ENCODE measurements at places on chromosomes 3 and 15.

GRCh38 chr3:73542136-73542535 is 82.6 kb downstream of the PDZRN3 start:
- no peak for DNase-seq

- DNase-seq, result no peak
These were observed 1157.2 kb downstream of the ROBO1 start for GRCh38 chr3:78610462-78611125.

DNA sequence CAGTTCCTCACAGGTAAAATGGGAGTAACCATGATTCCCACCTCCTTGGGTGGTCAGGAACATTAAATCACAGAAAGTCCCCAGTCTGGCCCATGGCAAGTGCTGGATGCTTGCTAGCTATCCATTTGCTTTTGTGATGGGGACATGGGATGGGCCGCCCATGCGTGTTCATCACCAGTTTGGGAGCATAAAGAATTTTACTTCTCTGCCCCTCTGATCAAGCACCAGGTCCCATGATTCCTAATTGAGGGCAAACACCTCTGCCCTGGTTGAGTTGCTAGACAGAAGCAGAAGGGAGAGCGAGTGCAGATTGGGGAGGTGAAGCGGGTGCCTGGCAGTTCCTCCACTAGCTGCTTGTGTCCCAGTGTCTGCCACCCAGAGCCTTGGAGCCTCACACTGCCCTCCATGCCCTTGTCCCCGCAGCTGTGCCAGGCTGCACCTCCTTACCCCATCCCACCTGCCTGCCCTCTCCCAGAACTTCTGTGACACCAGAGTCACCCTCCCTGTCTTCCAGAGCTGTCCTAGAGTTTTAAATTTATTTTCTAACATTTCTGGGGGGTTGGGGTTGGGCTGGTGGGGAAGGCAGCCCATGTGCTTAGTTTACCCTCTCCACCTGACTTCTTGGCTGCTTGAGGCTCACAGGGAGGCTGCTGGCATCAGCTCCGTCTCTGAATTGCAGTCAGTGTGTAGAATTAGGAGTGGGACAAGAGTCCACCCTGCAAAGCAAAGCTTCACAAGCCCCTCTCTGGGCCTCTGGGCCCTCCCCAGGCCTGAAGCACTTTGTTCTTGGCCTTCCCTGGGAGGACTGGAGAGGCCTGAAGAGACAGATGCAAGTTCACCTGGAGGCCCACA is 18.4 kb downstream of the CFAP100 start:
- no peak for DNase-seq

DNA sequence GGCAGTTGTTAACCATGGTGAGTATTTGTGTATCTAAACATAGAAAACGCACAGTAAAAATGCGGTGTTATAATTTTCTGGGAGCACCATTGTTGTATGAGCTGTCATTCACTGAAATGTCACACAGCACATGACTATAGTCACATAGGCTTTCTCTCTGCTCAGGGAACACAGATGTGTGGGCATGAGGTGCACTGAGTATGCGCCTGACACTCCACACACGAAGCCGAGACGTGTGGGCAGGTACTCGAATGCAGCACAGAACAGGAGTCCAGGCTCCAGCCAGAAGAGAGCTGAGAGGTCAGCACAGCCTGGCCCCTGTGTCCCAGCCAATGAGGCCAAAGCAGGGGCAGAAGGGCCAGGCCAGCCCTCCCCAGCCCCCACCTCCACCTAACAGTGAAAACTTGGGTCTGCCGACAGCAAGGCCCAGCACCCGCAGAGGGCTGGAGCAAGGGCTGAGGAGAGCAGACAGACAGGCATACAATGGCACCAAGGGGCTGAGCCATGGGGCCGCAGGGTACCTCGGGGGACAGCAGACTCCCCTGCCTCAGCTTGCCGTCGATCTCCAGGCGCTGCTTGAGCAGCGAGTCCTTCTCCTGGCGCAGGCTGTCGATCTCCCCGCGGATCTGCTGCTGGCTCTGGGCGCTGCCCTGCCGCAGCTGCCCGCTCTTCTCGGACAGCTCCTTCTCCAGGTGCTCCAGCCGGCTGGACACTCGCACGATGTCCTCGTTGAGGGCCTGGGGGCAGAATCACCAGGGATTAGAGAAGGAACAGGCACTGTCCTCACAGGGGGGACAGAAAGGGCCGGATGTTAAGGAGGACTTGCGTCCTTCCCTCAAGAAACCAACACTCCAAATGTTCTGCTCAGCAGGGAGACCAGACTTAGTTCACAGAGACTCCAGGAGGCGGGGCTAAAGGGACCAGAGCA is 24.0 kb downstream of the KIF7 start:
- no peak for DNase-seq

DNA sequence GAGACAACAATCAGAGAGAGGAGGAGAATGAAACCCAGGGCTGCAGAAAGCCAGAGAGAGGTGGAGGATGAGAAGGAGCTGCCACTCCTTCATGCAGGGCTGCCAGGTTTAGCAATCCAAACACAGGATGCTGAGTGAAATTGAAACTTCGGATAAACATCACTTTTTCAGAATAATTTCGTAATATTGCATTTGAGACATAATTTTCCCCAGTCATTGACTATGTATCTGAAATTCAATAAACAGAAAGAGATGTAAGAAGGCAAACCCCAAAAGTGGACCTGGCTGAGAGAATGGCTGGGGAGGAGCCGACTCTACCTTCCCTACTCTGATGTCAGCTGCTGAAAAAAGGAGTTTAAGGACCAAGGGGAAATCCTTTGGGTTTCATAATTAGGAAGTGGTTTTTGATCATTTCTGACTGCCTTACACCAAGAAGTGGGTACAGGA is 33.8 kb downstream of the SLC9A9 start:
- DNase-seq, result no peak

GRCh38 chr3:31550452-31551251 is 17.9 kb downstream of the STT3B start:
- DNase-seq, result no peak

DNA sequence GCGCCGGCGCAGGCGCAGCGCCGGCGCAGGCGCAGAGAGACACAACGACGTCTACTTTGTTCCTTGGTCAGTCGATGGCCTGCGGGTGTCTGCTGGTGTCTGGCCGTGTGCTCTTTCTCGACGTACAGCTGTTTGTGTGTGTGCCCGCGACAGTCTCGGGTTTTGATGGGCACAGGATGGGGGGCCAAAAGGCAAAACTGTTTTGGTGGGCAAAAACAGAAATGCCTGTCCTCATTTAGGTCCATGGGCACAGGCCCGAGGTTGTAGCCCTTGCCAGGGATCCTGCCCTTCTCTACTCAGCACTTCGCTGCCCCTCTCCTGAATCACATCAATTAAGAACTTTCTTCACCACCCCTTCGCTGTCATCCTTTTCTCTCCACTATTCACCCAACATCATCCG is 184.8 kb upstream of the CHL1 start:
- no peak for DNase-seq

GRCh38 chr3:165544432-165544831 is 292.8 kb downstream of the BCHE start:
- no peak for DNase-seq

Data from DMS79 (cell line).